GM13977 (cell line): ENCODE measurements at places on chromosomes 2 and 18.

DNA sequence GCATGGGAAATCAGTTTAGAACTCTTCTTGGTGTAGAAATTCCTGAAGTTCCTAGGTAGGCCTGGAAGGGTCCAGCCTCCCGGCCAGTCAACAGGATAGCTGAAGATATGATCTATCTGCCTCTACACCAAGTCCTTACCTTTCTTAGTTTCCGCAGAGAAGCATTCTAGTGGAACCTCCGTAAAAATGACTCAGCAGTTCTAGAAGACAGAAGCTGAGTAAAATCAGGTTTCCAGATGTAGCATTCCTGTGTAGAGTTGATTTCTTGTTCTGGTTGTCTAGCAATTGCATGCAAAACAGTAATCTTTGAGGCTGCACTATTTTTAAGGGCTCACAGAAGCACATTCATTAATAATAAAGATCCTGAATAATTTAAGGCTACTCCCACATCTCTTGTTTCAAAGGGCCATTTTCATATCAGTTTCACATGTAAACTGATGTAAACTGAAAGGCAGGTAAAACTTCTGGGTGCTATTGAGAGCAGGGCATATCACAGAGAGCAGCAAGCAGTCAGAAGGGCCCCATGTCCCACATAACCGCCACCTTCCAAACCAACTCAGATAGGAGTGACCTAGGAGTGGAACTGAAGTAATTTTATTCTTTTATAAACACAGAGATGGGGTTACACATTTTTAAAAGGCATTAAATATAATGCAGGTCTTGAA lies 3.2 kb upstream of the DYTN start:
- DNase-seq = peak; percentile 29

- no peak for DNase-seq
Observed at GRCh38 chr2:241036964-241037421, 38.6 kb downstream of the SNED1 start.

DNA sequence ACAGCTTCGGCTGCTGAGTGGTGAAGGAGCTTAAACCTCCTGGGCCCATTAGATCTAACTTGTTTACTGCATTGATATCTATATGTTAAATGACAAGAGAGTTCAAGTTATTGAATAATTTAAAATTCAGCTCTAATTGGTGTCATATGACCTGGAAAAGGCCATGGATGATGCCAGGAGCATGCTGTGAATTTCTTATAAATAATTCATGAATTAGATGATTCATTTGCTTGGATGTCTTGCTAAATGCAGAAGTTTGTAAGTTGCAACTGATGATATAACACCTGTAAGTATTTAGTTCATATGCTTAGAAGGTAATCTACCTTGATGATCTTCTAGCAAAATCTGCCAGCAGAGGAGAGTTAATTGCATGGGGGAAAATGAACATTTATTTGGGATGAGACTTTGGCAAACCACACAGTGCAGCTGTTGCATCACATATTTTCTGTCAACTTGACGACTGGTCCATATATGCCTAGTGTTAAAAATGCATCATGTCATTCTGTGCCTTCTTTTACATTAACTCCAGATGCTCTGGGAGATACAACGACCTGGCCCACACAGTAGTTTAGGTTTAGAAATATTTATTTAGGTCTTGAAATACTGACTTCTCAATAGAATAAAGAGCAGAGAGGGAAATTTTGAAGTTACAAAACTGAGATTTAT lies 226.3 kb downstream of the KIAA1328 start:
- DNase-seq = no peak

GRCh38 chr2:121081701-121082100 lies 203.3 kb downstream of the TFCP2L1 start:
- no peak for DNase-seq

GRCh38 chr2:136021976-136022375 lies 36.5 kb upstream of the DARS1 start:
- DNase-seq = no peak

DNA sequence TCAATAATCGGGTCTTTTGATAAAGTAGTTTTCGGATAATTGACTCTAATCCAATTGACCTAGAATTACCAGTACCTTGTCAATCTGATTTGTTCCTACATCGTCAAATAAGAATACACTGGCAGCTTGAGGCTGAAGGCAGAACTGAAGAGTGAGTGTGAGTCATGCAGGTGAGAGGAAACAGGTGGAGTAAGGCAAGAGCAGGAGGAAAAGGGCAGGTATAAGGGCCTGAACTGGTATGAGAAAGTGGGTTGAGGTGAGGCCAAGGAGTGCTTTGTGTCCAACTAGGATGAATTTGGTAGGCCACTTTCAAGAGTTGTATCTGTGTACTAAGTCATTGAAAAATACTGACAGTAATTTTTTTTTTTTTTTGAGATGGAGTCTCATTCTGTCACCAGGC lies 186.0 kb downstream of the ZNF385B start:
- no peak for DNase-seq

DNA sequence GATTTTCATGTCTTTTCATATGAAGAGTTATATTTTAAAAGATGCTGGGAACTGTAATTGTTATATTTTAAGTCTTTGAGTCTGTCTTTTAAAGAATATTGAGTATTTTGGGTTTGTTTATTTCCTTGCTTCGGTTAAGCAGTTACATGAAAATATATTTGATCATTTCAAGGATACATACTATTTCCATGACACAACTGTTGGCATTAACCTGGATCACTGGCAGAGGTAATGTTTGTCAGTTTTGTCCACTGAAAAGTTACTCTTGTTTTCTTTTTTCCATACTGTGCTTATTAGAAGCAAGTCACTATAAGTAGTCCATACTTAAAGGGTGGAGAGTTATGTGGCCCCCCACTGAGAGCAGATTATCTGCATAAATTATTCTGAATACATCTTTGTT lies 1142.0 kb upstream of the TMEFF2 start:
- no peak for DNase-seq

DNA sequence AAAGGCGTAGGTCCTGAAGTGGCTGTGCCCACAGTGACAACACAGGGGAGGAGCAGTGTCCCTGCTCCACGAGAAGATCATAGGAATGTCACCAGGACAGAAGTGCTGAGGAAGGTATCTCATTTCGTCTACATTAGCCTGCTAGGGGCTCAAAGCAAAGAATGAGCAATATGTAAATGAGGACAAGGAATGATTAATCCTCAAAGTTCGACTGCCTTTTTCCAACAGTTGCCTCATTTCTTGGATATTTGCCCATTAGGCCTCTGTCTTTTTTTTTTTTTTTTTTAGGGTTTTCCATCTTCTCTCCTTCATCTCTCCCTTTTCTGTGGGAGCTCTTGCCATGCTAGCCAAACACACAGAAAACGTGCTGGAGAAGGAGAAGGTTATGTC lies 105.2 kb upstream of the ARHGAP28 start:
- DNase-seq = no peak

GRCh38 chr2:233814056-233814835 lies 36.1 kb downstream of the MROH2A start:
- no peak for DNase-seq

GRCh38 chr18:55265130-55265675 lies 305.9 kb upstream of the CCDC68 start:
- no peak for DNase-seq

- peak; percentile 56 for DNase-seq
Observed at GRCh38 chr2:206693399-206694137, 24.6 kb downstream of the DYTN start.

DNA sequence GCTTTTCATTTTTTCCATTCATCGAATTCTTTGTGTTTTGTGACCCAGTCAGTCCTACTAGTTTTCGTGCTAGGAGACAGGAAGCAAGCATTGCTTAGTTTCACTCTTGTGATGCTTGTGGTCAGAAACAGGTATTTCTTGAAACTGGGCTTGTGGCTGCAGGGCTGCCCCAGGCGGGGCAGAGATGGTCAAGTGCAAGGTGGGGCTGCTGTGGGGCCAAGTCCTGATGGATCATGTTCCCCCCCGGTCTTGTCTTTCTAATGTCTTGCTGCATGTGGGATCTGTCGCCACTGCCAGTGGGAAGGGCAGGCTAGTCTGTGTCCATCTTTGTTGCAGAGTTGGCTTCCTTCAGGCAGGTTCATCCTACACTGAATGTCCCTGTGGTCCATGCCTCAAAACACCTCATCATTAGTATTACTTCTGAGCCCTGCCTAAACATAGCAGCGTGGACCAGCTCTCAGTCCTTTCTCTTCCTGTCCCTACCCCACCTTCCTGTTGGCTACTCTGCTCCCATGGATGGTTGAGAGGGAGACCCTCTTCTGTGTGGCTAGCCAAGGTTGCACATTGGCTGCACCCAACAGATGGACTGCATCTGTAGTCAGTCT lies 38.7 kb downstream of the INPP4A start:
- DNase-seq = peak; percentile 70

GRCh38 chr2:182393270-182393760 lies 33.5 kb downstream of the PDE1A start:
- no peak for DNase-seq

GRCh38 chr2:48525269-48525943 lies 4.5 kb upstream of the STON1 start:
- DNase-seq = no peak

DNA sequence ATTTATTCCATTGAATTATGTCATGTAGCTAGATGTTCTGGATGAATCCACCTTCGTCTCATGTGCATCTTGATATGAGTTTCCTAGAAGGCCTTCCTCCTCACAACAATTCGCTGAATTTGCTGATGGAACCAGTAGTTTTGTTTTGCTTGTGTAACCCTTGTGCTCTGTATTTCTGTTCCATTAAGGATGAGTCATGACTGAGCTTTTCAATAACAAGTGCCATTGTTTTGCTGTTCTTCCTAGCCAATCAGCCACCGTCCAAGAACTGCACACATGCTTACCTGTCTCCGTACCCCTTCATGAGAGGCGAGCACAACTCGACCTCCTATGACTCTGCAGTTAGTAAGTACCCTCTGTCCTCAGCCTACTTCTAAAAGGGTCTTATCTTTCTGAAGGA lies 2.3 kb downstream of the TMEM182 start:
- DNase-seq = no peak
